ENCODE measurements at places on chromosomes 11 and 22.
A peak's percentile ranks its signal among the peaks of the same experiment; 100 is the strongest.

DNA sequence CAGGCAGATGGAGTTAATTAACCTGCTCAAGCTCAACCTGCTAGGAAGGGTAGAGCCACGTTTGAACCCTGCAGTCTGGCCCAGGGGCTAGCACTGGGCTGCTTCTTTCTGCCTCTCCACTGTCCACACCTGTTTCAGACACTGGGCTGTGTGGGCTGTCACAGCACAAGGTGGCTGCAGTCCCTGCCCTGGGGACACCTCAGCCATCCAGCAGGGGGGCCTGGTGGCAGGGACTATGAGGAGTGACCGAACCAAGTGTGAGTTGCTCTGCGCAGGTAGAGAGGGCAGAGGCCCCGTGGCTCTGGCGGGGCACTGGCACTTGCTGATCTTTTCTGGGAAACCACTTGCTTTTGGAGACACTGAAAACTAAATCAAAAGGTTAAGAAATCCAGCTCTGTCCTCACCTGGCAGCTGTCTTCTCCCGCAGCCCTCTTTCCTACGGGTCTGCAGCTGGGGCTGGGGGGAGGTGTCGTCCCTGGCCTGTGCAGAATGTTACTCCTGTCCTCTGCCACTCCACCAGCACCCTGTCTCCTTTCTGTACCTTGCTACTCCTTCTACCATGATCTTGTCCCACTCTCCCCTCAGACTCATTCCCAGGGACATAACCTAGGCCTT is 5.8 kb downstream of the BAD start:
- DNase-seq: no peak

DNA sequence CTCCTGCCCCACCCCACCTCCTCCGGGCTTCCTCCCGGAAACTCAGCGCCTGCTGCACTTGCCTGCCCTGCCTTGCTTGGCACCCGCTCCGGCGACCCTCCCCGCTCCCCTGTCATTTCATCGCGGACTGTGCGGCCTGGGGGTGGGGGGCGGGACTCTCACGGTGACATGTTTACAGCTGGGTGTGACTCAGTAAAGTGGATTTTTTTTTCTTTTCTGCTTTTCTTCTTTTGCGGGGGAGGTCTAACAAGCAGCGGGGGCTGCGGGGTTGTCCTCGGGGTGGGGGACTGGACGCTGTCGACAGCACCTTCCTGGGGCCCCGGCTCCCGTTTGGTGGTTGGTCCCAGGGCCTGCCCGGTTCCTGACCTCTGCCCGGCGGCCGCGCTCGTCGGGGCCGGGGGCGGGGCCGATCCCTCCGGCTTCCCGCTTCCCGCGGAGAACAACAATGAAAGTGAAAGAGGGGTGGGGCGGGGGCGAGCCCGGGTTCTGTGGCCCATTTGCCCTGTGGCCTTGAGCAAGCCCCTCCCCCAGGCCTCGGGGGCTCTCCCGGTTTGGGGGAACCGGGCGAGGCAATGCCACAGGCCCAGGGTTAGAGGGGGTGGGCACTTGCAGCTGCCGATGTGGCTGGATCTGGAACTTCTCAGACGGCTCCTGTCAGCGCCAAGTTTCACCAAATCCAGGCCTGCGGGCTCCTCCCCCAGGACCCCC is 975 bp upstream of the MDK start:
- no peak for DNase-seq

GRCh38 chr22:48415520-48415919 is 1412.2 kb downstream of the BRD1 start:
- no peak for DNase-seq

GRCh38 chr11:44802347-44802746 is 75.6 kb downstream of the TSPAN18 start:
- peak; percentile 84 for DNase-seq

DNA sequence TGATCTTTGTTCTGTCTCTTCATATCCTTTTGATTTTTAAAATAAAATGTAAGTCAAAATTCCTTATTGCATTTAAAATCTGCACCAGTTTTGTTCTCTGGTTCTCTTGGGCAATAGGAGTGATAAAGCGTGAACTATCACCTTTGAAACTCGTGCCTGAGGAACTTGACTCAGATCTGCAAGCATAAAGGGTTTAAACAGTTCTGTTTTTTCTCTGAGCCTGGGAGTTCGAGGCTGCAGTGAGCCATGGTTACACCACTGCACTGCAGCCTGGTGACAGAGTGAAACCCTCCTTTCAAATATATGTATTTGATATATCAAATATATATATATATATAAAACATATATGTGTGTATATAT is 38.9 kb upstream of the CLMP start:
- no peak for DNase-seq

- DNase-seq: no peak
Observed at GRCh38 chr11:64064374-64065140, 28.8 kb downstream of the FLRT1 start.

- DNase-seq: no peak
Observed at GRCh38 chr11:3127706-3128355, 37.3 kb downstream of the OSBPL5 start.

DNA sequence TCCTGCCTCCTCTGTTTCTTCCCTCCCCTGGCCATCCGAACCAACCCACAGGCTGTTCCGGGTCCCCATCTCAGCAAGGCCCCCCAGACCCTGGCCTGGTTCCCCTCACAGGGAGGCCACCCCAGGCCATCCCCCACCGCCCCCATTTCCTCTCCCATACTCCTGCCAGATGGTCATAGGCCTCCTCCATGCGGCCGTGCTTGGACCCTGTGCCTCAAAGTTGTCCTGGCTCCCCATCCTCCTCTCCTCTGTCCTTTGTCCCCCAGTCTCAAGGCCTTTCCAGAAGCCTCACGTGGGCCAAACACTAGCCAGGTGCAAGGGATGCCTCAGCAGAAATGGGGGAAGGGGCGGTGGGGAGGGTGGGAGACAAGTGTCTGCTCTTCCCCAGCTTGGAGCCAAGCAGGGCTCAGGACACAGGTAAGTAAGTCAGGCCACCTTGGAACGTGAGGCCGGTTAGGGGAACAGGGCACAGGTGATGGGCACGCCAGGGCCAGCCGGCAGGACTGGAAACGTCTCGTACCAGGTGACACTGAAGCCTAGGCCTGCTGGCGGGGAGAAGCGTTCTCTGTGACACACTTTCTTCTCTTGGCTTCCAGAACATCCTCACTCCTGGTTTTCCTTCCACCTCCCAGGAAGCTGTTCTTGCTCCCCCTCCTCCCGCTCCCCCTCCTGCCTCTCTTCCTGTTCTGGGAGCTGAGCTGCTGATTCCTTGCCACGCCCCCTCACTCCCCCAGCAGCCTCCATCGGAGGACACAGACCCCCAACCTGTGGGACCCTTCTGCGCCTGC is 31.5 kb upstream of the SLC22A12 start:
- DNase-seq: no peak

GRCh38 chr11:58097437-58097836 is 27.9 kb downstream of the OR9I1 start:
- no peak for DNase-seq

DNA sequence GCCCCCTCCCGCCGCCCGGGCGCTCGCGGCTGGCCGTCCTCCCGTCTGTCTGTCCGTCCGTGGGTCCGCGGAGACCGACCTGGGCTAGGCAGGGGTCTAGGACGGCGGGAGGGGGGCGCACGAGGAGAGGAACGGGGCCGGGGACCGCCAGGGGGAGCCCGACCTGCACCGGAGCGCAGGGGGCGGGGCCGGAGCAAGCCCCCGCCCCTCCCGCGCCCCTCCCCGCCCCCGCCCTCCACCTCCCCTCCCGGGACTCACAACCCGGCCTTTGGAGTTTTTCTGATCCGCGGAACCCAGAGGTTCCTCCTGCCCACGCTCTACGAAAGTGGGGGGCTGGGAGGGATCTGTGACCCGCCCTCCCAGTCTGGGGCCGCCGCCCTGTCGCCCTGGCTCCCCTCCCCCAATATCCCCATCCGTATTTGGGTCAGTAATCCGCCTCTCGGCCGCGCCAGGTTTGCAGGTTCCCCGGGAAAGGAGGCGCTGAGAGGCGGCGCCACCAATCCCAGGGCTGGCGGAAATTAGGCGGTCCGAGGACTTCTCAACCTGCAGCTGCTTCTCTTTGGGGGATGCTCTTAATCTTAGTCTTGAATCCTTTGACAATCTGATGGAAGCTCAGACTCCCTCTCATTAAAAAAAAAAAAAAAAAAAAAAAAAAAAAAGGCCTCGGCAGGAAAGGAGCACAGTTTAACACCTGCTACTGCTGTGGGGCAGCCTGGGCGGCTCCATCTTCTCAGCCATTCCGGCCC is 925 bp upstream of the KCNJ11 start:
- peak; percentile 91 for DNase-seq

Data from NCI-H524 (cell line).